ENCODE measurements at places on chromosomes 1 and 21.

GRCh38 chr1:8355439-8356255 is 37.7 kb downstream of the SLC45A1 start:
- no peak for DNase-seq

DNA sequence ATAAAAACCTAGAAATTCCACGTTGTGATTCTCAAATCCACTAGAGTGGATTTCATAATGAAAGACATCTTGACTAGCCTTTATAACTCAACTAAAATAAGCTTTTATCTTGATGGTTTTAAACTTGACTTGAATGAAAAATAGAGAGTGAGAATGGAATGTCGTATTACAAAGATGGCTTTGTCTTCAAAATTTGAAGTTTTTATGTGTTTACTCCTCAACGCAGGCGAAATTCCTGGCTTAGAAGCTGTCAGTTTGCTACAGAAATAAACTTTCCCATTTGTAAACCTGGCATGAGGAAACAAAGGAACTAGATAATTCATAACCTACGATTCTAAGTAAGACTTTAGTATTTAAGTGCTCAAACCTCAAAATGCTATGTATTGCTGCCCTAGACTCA is 90.0 kb upstream of the KRTAP19-8 start:
- DNase-seq: no peak

DNA sequence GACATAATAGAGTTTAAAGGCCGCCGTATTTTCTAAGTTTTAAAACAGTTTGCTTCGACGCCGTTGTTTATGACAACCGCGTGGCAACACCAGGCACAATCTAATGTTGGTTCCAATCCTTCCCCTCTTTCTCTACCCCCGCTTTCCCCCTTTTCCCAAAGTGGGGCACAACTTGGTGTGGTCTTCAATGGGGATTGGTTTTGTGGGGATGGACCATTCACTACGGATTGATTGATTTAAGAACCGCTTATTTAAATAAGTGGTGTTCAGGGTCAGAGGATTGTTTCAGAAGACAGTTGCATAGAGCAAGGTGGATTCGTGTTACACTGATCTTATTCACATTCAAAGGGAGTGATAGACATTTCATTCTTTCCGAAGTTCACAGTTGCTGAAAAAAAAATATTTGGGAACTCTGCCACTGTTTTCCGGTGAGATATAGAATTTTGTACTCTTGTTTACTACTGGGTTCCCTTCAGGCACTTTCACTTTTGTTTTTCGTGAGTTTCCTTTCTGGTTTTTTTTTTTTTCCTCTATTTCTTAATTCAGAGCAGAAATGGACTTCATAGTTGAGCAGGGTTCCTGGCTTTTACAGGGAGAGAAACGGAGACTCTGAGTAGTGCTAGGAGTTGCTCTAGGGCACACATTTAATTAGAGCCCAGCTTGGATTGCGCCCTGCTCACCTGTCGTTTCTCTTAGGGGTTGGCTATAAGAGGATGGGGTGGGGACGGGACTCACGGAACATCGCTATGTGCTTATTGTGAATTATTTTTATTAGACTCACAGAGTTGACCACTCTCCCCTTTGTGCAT is 79.6 kb upstream of the AK4 start:
- DNase-seq: no peak

GRCh38 chr1:46437723-46438122 is 43.6 kb downstream of the FAAH start:
- no peak for DNase-seq

DNA sequence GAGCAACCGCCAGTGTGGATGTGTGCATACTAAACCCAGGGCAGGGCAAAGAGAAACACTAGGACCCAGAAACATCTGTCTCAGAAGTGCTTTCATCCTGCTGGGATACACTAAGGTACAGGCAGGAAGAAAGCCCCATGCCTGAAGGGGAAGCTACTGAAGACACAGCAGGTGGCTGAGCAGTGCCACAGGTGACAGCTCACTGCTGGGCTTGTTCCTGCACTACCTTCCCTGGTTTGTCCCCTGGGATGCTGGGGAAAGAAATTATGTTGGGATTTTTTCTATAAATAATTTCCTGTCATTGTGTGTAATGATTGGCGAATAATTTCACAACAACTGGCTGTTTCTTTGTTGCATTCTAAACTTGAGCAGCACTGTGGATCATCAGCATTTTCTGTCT is 245.3 kb upstream of the RAB4A start:
- no peak for DNase-seq

GRCh38 chr1:191582169-191582568 is 576.1 kb upstream of the RGS18 start:
- DNase-seq: no peak

DNA sequence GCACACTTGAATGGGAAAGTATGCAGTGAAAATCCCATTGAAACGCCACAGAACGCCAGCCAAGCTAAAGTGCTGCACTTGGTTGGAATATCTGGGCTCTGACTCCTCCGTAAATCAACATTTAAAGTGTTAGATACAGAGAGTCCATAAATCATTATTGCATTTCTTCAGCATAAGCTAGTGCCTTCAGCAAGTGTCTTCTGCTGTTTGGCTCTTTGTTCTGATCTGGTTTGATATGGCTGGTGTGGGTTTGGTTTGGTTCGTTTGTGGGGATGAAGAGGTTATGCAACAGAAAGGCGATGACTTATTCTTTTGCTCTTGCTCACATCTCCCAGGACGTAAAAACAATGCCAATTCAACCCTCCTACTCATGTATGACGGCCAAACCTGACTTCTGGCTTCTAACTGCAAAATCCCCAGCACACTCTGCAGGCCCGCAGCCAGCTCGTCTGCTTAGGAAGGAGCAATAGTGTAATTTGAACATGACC is 121.8 kb upstream of the ERG start:
- no peak for DNase-seq

- no peak for DNase-seq
Observed at GRCh38 chr21:31537872-31538576, 121.5 kb upstream of the SOD1 start.

- DNase-seq: no peak
Observed at GRCh38 chr1:11929849-11930248, 3.6 kb upstream of the KIAA2013 start.

- DNase-seq: no peak
Observed at GRCh38 chr21:20396798-20397197, 601.4 kb upstream of the NCAM2 start.

DNA sequence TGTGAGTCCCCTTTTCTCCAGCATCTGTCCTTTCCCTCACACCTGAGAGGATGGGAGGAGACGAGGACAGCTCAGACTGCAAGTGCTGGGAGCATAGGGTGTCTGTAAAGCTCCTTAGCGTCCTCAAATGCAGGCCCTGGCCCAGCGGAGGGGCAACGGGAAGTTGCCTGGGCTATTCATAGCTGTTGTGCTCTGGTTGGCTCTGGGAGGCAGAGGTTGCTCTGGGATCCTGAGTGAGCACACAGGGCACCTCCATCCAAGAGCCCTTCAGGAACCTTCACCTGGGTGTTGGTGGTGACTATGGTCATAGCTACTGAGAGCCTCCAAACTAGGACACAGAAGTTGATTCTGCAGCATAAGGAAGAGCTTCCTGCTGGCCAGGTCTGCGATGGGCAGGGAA is 2.6 kb downstream of the PADI1 start:
- DNase-seq: no peak

- DNase-seq: no peak
Observed at GRCh38 chr1:42432714-42433113, 23.1 kb downstream of the ZMYND12 start.

DNA sequence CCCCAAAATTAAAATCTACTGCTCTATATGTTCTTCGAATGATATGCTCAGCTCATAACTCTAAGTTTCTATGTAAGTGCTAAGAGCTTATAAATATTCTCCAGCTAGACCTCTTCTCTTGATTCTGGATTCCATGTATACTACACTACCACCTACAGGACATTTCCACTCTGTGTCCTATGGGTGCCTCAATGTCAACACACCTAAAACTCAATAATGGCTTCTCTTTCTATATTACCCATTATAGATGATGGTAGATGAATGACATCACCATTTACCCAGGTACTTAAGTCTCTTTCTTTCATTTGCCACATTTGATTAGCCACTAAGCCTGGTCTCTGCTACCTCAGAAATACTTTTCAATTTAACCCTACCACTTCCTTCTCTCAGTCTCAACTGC is 41.3 kb downstream of the TBX19 start:
- no peak for DNase-seq

DNA sequence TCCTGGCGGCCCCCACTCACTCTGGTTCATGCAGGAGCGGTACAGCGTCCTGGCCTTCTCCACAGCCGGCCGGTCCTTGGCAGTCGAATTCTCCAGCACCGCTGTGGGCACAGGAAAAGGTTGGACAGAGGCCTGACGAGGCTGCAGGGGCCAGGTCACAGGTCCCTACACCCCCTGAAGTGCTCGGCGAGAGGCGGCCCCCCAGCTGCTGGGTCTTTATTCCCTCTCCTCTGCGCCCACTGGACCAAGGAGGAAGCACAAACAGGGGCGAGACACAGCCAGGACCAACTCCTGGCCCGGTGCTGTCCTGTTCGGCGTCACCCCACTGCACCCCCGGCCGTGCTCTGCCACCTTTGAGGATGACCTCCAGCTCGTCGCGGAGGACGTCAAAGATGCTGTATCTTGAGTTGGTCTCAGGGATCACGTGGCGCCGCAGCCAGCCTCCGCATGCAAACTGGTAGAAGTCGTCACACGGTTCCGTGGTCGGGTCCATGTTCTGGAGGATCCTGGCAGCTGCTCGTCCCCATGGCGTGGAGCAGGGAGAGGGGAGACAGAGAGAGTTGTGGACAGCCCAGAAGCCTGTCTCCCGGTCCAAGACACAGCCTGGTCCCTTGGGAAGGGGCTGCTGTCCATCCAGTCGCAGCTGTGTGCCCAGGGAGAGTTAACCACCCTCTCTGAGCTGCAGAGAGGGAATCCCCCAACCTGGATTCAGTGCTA is 22.9 kb downstream of the PRXL2B start:
- DNase-seq: no peak
